ENCODE measurements at places on chromosomes 1 and 21. TPM values are rescaled to one million over a fixed set of nuclear protein-coding genes. Genes with fewer than 3 reads are reported as not detected.

AGT gene
- total RNA-seq, result not detected

NRIP1 gene
- 45.0 TPM for total RNA-seq

C8A gene
- total RNA-seq, result not detected

RC3H1 gene
- 13.7 TPM for total RNA-seq

UBE4B gene
- 30.6 TPM for total RNA-seq

Measured in A375 (cell line).